NCI-H2107 (cell line): ENCODE measurements at places on chromosomes 4 and X.

GRCh38 chr4:137361756-137362470 is 170.4 kb downstream of the PCDH18 start:
- no peak for DNase-seq

DNA sequence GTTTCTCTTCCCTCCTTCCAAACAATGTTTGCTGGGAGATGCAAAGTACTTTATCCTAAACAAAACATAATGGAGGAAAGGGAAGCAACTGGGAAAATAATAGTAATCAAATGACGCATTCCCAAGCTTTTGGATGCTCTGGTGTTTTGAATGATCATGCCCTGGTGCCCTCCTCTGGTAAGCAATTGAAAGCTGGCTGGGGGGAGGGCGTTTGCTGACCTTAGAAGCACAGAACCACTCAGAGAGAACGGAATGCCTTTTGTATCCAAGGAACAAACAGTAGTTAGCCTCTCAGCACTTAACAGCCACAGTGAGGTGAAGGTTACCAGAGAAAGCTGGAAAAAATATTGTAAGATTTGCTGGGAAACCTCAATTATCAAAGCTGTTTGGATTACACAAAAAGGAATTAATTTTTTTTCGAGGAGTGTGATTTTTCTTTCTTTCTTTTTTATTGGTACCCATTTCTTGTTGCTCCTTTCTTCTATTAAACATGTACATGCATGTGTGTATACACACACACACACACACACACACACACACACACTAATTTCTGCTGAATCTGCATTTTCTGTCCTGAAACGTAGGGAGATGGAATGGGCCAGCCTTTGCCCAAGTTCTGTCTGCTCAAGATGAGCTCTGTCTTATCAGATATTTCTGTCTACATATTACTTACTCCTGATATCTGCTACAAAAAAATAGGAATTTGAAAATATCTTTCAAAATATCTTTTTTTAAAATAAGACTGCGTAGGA is 155.8 kb upstream of the IGFBP7 start:
- DNase-seq = no peak

DNA sequence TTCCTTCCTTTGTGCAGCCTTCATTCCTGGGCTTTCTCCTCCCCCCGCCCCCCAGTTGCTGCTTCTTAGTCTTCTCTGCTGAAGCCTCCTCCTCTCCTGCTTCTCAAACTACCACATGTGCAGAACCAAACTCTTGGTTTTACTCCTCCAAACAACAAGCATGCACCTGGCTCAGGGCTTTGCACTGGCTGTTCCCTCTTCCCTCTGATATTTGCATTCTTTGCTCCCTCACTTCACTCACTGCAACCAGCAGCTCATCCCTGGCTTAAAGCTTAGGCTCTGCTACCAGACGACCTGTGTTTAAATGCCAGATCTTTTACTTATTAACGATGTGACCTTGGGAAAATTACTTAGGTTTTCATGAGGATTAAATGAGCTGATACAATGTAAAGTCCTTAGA is 51.4 kb downstream of the MED28 start:
- DNase-seq = no peak

DNA sequence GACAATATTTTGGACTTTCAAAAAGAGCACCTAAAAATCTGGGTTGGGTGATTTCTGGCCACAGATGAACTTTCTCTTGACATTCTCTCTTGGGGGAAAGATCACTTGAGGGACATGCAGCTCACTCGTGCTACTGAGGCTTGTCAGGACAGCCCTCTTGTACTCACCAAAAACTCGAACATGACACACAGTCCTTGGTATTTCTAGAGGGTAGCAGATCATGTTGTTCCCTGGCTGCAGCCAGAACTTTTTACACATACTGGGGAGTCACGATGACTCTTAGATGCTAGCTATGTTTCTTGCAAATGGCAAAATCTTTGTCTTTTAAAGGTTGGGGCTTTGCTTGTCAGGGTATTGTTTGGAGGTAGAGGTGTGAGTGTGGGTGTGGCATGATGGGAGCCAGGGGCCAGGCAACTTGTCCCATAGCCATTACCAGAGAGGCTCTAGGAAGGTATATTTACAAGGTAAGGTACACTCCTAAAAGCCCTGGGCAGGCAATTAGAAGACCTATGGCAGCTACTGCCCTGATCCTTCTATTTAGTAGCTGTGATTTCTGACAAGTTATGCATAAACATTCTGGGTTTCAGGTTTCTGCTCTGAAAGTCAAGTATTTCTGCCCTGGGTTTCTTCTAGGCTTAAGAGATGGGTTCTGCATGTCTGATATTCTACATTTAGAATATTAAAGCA is 241.7 kb upstream of the TLL1 start:
- DNase-seq = no peak

GRCh38 chrX:9327747-9328145 is 137.1 kb upstream of the TBL1X start:
- no peak for DNase-seq

GRCh38 chrX:153659268-153659667 is 12.3 kb downstream of the DUSP9 start:
- no peak for DNase-seq

DNA sequence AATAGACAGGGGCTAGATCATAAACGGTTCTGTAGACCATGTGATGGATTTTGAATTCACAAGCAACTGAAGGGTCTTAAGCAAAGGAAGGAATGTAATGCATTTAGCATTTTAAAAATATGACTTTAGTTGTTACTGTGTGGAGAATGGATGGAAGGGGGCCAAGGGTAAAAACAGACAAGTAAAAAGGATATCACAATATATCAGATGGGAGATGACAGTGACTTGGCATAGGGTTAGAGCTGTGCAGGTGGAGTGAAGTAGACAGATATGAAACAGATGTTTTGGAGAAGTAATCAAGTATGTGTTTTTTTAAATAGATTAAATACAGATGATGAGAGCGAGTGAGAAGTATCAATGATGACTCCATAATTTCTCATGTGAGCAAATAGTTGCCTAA is 1116.0 kb upstream of the TENM3 start:
- DNase-seq = no peak

- DNase-seq = no peak
These were observed 16.2 kb downstream of the UBE2K start for GRCh38 chr4:39714166-39714565.

GRCh38 chr4:188647820-188648370 is 508.7 kb downstream of the TRIML1 start:
- DNase-seq = no peak

DNA sequence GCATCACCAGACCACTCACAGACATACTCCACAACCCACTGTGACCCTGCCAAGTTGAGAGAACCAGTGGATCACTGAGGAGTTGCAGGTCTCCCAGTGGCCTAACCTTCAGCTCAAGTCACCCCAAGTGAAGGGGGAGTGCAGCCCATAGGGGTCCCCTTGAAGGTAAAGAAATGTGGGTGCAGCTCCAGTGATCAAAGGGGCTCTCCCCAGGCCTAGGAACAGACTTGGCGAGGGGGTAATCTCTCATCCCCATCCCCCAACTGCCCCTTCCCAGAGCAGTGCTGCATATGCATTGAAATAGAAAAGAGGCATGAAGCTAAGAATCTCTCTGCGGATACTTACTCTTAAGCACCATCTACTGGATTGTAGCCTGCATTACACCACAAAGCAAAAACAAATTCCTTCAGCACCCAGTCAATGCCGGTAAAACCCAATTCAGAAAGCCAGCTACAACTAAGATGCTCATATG is 27.0 kb downstream of the MAGEE1 start:
- no peak for DNase-seq
